Stimulated activated CD4-positive, alpha-beta T cell treated with anti-CD3 and anti-CD28 coated beads, Interleukin-2, amount 100 ng/mL, for 48 hours (primary cell): ENCODE measurements at places on chromosomes 7 and 10.

DNA sequence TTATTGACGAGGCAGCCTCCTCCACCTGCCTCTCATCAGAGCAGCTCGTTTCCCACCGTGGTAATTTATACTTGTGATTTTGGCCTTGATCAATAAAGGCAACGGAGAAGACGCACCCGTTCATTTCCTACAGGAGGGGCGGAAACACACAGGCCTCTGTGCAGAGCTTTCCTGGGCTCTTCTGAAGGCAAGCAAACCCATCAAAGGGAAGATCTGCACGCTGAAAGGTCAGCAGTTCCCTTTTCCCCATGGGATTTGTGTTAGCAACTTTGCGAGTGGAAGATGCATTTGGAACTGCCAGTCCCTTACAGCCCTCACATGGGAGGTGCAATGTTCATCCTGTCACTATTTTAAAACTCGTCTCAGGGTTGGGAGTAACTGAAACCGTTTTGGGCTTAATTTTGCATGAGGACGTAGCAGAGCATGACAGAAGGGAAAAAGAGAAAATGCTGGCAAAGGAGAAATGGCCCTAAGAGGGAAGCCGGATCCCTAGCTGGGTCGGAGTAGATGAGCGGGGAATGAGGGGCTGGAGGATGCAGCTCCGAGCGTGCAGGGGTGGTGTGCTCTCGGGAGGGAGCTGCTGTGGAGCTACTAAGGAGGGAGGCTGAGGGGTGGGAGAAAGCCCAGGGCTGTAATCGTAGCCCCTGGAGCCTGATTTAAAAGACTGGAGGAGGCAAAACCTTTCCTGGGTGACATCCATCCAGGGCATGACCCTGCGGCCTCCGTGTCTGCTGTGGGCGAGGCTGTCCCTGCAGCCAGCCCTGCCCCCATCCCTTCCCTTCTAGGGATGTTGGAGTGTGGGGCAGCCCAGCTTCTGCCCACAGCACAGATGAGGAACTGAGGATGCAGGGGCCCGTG lies 111.1 kb upstream of the FAM20C start:
- no peak for DNase-seq

DNA sequence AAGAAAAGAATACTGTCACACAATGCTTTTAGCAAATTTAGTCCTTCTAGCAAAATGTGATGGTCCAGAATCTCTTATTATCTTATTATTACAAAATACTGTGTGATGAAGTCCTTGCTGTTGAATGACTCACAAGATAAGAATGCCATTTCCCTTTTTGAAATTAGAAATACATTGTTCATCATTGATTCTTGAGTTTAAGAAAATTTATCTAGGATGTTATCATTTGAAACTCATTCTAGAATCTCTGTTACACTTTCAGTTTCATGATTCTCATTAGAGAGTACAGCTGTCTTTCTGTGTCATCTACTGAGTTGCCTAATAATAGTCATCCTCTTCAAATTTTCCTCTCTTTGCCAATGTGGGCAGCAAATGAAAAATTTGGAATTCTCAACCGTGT lies 9.6 kb downstream of the ZKSCAN5 start:
- no peak for DNase-seq

- no peak for DNase-seq
Observed at GRCh38 chr7:66296001-66296521, 90.9 kb downstream of the TPST1 start.

GRCh38 chr7:83866582-83866981 lies 217.6 kb upstream of the SEMA3E start:
- no peak for DNase-seq

GRCh38 chr7:116732788-116733694 lies 61.0 kb downstream of the MET start:
- no peak for DNase-seq

- no peak for DNase-seq
Observed at GRCh38 chr7:75033064-75033463, 40.5 kb downstream of the RCC1L start.

GRCh38 chr7:92177362-92177761 lies 1.6 kb downstream of the LRRD1 start:
- no peak for DNase-seq

DNA sequence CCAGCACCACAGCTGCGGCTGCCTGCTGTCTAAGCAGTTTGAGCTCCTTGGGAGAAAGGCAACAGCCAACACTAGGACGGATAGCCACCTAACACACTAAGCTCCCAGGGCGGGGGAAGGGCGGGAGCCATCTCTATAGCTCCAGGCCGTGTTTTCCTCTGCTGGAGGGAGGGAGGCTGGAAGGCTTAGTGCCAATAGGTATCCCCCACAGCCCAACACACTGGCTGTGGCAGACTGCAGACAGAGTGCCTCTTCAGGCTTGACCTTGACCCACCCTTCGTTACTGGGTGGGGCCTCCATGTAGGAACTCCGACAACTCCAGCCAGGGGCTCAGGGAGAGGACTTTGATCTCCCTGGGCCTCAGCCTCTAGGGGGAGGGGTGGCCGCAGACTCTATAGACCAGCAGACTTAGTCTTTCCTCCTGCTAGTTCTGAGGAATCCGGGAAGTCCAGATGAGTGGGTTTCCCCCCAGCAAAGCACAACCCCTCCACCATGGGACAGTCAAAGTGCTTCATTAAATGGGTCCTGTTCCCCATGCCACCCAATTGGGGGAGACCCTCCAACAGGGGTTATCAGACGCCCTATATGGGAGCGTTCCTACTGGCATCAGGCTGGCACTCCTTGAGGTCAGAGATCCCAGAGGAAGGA lies 314.4 kb upstream of the MKI67 start:
- DNase-seq, result no peak

DNA sequence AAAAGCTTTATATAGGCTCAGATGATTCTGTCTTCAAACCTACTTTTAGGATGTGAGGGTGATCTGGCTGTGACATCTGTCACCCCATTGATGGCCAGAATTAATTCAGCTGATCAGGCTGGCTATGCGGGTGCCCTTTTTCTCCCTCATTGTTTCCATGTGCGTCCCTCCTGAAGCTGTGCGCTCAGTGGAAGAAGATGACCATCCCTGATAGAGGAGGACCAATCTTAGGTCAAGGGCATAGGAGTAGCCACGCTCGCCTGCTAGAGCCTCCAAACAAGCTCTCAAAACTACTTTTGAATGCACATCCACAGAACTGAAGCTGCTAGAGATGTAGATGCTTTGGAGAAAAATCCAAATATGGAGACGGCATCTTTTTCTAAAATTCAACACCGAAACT lies 48.7 kb downstream of the MYPN start:
- DNase-seq, result no peak

GRCh38 chr10:70162892-70163201 lies 7.5 kb downstream of the SAR1A start:
- peak; percentile 24 for DNase-seq

DNA sequence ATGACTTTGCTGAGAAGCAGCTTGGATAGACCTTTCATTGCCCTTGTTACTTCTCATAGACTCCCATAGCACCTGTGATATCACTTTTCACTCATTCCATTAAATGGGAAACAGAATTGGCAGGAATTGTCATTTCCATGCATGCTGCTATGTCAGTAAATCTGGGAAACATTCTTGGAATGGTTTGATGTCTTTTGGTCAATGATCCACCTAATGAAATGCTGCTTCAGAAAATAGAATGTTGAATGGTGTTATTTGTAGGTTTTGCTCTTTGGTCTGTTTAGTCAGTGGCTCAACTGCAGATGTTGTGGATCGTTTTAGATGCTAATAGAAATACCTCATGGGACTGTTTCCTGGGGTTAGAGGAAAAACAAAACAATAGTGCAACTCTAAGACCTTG lies 127.8 kb downstream of the PLPP4 start:
- DNase-seq, result no peak

DNA sequence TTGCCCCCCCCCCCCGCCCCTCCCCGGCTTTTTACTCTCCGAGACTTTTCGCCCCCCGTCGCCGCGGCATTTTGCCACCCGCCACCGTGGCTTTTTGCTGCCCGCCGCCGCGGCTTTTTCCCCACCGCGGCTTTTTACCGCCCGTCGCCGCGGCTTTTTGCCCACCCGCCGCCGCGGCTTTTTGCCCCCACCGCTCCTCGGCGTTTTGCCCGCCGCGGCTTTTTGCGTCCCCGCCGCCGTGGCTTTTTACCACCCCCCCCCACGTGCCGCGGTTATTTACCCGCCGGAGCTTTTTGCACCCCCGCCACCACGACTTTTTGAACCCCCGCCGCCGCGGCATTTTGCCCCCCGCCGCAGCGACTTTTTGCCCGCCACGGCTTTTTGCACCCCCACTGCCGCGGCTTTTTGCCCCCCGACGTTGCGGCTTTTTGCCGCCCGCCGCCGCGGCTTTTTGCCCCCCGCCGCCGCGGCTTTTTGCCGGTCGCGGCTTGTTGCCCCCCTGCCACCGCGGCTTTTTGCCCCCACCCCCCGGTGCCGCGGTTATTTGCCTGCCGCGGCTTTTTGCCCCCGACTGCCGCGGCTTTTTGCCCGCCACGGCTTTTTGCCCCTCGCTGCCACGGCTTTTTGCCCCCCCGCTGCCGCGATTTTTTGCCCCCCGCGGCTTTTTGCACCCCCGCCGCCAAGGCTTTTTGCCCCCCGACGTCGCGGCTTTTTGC lies 461.1 kb downstream of the ZNF33B start:
- DNase-seq, result no peak

GRCh38 chr7:95980167-95980566 lies 207.8 kb downstream of the DYNC1I1 start:
- no peak for DNase-seq

GRCh38 chr10:62763155-62763554 lies 41.4 kb upstream of the ADO start:
- no peak for DNase-seq

GRCh38 chr10:64959883-64960282 lies 1438.7 kb downstream of the REEP3 start:
- DNase-seq, result no peak

GRCh38 chr7:134632937-134633540 lies 13.6 kb upstream of the BPGM start:
- DNase-seq, result no peak

- DNase-seq, result no peak
Observed at GRCh38 chr7:86137343-86137742, 506.4 kb upstream of the GRM3 start.

GRCh38 chr10:12709521-12709963 lies 292.0 kb downstream of the CCDC3 start:
- no peak for DNase-seq

DNA sequence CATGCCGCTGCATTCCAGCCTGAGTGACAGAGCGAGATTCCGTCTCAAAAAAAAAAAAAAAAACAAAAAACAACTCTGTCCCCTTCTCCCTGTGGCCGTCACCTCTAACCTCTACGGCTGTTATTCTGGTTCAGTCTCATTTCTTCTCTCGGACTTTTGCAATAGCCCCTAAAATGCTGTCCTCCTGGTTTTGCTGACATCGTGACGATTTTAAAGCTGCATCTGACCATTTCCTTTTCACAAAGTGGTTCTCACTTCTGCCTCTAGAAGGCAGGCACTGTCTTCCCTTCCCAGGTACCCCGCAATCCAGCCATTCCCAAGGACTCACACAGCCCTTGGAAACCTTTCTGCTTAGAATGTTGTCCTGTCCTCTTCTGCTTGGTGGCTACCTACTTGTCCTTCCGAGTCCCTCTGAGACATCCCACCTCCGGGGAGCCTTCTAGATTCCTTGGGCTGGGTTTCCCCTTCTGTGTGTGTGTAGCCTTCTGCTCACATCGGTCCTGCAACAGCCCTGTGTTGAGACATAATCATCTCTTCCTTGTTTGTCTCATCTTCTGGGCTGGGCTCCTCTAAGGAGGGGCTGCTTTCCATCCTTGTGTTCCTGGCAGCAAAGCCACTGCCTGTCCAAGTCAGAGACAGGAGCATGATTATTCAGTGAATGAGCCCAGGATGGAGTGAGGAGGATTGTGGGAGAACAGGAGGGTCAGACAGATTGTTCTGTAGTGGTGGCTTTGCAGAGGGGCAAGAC lies 83.1 kb downstream of the GRK5 start:
- no peak for DNase-seq

DNA sequence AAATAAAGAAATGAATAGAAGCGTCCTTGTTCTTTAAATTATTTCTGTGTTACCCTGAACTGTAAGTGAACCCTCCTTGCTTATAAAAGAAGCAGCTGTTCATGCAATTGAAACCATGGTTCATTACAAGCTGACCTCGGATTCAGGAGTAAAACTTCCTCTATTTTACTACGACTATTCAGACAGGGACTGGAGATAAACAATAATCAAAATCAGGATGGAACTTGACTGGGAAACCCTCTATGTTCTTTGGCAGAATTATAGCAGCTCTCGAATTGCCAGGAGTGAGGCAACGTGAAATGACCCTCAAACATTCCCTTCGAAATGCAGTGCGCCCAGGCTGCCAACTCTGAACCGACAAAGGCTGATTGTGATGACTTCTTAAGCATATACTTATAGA lies 172.1 kb downstream of the CYP26A1 start:
- no peak for DNase-seq

DNA sequence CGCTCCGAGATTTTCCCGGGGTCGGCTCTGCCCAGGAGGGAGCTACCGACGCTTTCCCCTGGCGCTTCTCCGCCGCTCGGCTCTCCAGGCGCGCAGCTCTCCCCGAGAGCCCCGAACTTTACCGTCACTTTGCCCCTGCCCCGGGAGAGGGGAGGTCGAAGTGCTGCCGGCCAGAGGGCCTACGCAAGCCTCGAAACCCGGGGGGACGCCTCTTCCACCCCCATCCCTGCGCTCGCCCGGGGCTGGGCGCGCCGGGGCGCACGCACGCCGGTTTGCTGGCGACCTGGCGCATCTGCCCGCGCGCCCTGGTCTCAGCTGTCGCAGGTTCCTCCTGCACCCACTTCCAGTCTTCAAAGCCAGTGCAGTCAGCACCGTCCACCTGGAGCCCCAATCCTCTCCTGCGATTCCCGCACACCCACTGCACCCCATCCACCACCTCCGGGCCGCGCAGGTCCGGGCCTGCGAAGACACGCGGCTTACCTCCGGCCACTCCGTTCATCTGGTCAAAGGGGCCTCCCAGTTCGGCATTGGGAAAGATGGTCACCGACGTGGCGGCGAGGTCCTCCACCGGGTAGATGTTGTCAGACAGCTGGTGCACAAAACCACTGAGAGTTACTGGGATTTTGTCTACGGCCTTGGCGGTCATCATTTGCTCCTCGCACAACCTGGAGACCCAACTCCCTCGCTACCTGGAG lies 638 bp downstream of the EGR2 start:
- no peak for DNase-seq

DNA sequence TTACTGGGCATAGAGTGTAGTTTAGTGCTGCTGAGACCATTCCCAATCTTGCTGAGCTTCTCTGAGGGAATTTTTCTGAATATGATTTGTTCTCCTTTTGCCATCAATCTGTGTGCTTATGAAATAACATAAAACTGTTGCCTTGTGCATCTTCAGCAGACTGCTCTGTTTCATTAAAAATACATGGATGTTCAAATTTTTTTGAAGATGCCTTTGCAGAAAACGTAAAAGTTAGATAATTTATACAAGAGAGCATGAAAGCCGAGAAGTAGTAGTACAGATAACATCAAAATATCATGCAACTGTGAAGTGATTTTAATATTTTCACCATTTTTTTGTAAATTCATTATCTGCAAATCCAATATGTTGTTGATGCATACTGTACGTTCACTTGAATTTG lies 174.7 kb upstream of the CSTF2T start:
- DNase-seq, result no peak

- DNase-seq, result no peak
Observed at GRCh38 chr7:134394056-134394455, 64.8 kb downstream of the AKR1B1 start.

- peak; percentile 77 for DNase-seq
Observed at GRCh38 chr10:42753126-42753506, 29.5 kb upstream of the BMS1 start.

- no peak for DNase-seq
Observed at GRCh38 chr10:12432402-12433189, 83.2 kb downstream of the CAMK1D start.
